ENCODE measurements at places on chromosomes 3 and 15. TPM values are rescaled to one million over a fixed set of nuclear protein-coding genes. Genes with fewer than 3 reads are reported as not detected.
A peak's percentile ranks its signal among the peaks of the same experiment; 100 is the strongest.

Gene NR1I2
- 0.90 TPM for total RNA-seq

DNA sequence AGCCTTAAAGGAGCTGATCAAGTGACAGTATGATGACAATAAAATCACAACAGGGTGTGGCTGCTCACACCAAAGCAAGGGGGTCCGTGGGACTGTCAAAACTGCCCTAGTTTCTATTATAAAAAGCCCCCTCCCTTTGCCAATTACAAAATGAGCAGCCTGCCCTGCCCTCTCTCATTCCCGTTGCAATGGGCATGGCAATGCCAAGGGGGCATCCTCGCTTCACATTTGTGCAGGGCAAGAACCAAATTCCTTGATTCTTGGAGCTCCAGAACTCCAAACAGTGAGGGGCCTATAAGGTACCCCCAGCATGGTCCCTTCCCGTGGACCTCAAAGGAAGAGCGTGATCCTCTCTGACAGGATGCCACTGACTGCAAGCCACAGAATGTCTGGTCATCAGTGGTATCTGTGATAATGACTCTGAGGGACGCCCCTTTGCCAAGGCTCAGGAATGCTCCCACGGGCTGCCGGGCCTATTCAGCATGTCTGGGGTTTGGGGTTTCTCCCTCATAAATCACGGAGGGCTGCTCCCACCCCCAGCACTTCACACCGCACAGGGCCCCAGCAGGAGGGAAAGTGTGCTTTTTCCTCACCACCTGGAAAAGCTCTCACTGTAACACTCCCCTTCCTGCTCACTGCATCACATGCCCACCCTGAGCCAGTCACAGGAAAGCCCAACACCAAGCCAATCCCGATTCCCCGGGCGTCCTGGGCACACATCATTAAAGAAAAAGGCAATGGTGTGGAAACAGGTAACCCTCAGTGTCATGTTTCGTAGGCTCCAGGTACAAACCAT is 105.1 kb upstream of the TRPM1 start:
- no peak overlapping the region for H3K4me3 ChIP-seq
- no peak for DNase-seq

DNA sequence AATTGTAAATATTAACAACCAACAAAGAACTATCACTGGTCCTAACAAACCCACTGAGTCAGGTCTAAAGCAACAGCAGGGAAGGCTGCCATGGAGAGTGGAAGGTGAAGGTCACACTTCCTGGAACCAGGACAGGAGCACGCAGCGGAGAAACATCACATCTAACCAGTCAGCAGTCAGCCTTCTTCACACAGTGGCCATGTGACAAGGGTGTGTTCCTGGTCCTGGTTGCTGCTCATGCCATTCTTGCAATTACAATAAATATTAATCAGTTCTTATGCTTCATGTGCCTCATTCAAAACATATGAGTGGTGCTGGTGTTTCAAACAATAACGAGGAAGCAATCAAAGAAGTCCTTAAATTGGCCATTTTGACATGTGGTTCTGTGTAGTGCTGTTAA is 162.8 kb downstream of the ARRDC4 start:
- H3K4me1 ChIP-seq = no peaks in the 10 kb centered on the region
- H3K36me3 ChIP-seq = no peaks in the 10 kb centered on the region
- no peaks in the 10 kb centered on the region for H3K27me3 ChIP-seq
- DNase-seq = no peak

Gene RTP3
- not detected for total RNA-seq

Gene ITIH4
- total RNA-seq = 3.9 TPM

Gene SPTBN5
- 0.18 TPM for total RNA-seq

Gene AGTR1
- not detected for total RNA-seq

DNA sequence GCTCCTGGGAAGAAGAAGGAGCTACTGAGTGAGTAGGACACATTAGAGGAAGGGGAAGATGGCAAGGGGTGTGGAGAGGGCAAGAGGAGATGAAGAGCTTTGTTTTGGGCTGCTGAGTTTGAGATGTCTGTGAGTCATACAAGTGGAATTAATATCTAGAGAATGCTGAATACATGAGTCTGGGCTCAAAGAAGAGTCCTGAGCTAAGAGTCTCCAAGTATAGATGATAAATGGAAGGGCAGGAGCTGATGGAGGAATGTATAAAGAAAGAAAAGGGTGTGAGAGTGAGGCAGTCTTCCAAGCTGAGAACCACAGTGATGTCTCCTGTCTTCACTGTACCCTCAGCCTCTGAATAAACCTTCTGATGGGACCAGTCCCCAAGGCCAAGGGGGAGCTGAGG is 205.5 kb upstream of the MRPL3 start:
- H3K27ac ChIP-seq = no peak overlapping the region
- peaks cover 22% of the 10 kb centered on the region for H3K4me1 ChIP-seq
- no peaks in the 10 kb centered on the region for H3K27me3 ChIP-seq
- DNase-seq = no peak

- H3K4me1 ChIP-seq = no peaks in the 10 kb centered on the region
- H3K36me3 ChIP-seq = peaks cover 37% of the 10 kb centered on the region
- DNase-seq = no peak
These were observed 100.8 kb upstream of the NEDD4 start for GRCh38 chr15:56094171-56094570.

DNA sequence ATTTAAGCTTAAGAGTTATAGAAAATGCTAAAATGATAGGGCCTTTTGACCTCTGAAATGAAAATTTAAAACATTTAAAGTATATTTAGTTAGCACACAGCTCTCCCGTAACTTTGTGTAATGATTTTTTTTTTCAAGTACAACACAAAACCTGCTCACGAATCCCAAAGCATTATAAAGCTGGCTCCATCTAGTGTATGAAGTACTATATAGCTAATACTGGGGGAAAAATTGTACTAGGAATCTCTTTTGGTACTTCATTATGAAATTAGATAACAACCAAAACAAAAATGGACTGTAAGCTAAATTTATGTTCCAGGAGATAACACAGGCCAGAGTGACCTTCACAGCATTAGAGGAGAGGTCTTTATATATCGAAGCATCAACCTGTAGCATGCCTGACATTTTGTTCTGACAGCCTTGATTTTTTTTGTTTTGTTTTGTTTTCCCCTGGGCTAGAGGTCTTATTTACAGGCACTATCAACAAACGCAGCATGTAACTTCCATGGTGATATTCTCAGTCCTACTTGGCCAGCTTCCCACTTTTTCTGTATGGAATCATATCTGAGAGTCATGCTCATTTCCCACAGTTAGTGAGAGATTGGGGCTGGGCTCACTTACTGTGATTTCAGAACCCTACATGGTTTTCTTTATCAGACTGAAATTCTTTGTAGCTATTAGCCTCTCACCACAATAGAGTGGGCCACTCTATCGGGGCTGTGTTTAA is 116.3 kb downstream of the MITF start:
- no peak overlapping the region for H3K4me3 ChIP-seq
- H3K4me1 ChIP-seq = no peaks in the 10 kb centered on the region
- H3K27me3 ChIP-seq = no peaks in the 10 kb centered on the region

GRCh38 chr3:73499787-73500186 is 125.0 kb downstream of the PDZRN3 start:
- H3K4me1 ChIP-seq = peaks cover 29% of the 10 kb centered on the region
- no peaks in the 10 kb centered on the region for H3K36me3 ChIP-seq
- H3K27ac ChIP-seq = no peak overlapping the region
- H3K4me3 ChIP-seq = no peak overlapping the region

- no peak overlapping the region for H3K4me3 ChIP-seq
- no peaks in the 10 kb centered on the region for H3K36me3 ChIP-seq
- peaks cover 18% of the 10 kb centered on the region for H3K4me1 ChIP-seq
- no peak for DNase-seq
- H3K27ac ChIP-seq = no peak overlapping the region
These were observed 30.1 kb downstream of the BTD start for GRCh38 chr3:15631426-15632211.

DNA sequence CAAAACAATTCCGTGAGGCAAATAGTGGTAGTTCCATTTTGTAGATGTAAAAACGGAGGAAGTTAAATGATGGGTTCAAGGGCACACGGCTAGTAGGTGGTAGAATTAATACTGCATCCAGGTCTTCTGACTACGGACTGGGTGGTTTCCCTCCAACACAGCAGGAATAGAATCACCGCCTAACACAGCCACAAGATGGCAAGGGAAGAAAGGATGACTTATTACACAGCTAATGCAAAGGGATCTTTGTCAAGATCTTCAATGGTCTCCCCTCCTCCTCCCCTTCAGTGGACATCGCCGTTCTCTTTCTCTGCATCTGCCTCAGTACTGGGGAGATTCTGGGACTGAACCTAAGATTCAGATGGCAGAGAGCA is 524 bp upstream of the TOPBP1 start:
- H3K4me3 ChIP-seq = peak overlapping the region; percentile 95
- peak overlapping the region; percentile 96 for H3K27ac ChIP-seq
- DNase-seq = no peak
- H3K36me3 ChIP-seq = peaks cover 17% of the 10 kb centered on the region

Gene SAXO2
- total RNA-seq = 2.3 TPM

Gene LRRC3B
- total RNA-seq = not detected

Gene CLDN18
- total RNA-seq = 0.26 TPM

DNA sequence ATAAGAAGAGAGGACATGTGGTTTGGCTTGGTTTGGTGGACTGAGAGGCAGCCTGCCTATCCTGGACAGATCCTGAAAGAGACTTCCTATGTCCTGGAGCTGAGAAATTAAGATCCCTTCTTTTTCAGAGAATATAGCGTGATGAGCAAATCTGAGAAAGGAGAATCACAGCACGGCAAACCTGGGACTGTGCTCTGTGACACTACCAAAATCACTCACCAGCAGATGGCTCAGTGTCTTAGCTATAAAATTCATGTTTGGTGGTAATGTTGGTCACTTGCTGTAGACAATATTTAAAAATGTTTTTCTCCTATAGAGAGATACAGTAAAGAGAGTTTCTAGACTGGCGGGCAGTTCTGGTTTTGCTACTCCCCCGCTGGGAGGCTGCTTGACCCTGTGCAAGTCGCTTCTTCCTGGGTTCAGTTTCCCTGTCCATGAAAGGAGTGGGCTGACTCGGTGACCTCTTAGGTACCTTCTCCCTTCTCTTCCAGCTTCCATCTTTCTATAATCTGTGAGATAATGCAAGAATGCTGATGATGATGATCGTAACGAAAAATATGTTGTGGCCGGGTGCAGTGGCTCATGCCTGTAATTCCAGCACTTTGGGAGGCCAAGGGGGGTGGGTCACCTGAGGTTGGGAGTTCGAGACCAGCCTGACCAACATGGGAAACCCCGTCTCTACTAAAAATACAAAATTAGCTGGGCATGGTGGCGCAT is 7.6 kb upstream of the HES1 start:
- no peak for DNase-seq
- H3K4me1 ChIP-seq = peaks cover 27% of the 10 kb centered on the region
- no peaks in the 10 kb centered on the region for H3K36me3 ChIP-seq
- peaks cover under 1% of the 10 kb centered on the region for H3K27me3 ChIP-seq
- H3K27ac ChIP-seq = no peak overlapping the region
- H3K4me3 ChIP-seq = no peak overlapping the region

- H3K4me3 ChIP-seq = no peak overlapping the region
- no peaks in the 10 kb centered on the region for H3K27me3 ChIP-seq
- no peaks in the 10 kb centered on the region for H3K36me3 ChIP-seq
- no peaks in the 10 kb centered on the region for H3K4me1 ChIP-seq
These were observed 26.3 kb downstream of the PXYLP1 start for GRCh38 chr3:141257961-141258360.

Gene GRAMD1C
- total RNA-seq = 5.5 TPM

Gene HRG
- total RNA-seq = 0.13 TPM

Gene AZI2
- 37.8 TPM for total RNA-seq

DNA sequence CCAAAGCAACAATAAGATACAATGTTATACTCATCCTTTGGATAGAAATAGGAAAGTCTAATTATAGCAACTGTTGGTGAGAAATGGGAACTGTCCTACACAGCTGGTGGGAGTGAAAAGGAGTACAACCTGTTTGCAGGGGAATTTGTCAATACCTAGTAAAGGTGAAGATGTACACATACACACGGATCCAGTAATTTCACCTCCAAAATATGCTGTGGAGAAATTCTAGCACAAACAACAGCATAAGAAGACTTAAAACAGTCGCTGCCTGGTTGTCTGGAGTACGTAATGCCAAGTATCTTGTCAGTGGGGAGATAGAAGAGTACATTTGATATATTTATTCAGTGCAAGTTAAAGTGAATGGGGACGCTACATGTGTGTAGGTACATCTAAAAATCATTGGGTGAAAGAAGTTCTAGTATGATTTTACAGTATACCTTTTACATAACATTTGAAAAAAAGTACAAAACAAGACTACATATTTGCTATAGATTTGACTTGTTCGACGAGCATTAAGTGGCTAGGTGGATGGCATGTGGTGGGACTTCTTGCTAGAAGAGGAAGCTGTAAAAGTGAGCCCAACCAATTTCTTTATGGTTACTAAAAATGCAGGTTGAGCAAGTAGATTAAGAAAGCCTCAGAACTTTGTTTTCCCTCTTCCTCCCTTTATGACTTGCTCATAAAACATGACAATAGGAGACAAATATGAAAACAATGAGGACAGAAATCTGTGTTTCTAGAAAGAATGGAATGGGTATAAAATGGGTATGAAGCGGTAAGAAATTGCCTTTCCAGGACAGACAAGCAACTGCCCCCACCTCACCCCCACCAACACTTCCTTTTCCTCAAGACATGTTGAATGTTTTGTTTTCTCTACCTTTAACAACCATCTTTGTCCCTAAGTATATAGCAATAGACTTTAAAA is 50.2 kb upstream of the CCR4 start:
- no peak overlapping the region for H3K27ac ChIP-seq
- no peak overlapping the region for H3K4me3 ChIP-seq
- no peaks in the 10 kb centered on the region for H3K4me1 ChIP-seq
- DNase-seq = no peak

- no peak overlapping the region for H3K4me3 ChIP-seq
- no peak for DNase-seq
- H3K4me1 ChIP-seq = no peaks in the 10 kb centered on the region
- H3K27ac ChIP-seq = no peak overlapping the region
- H3K36me3 ChIP-seq = no peaks in the 10 kb centered on the region
These were observed 110.5 kb downstream of the SAMMSON start for GRCh38 chr3:70110066-70110465.

DNA sequence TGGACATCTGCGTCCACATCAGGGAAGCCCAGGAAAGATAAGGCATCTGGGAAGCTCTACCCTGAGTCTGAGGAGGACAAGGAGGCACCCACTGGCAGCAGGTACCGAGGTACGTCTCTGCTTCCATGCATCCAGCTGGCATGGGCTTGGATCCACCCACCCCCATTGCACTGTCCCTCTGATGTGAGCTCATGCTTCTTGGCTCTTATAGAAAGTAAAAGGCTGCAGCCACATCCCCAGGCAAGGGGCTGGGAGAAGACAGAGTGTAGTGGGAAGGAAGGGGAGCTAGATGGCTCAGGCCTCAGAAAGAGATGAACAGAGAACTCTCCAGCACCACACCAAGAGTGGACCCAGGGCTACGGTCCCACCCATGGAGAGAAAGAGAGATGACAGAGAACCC is 18.2 kb downstream of the PTH1R start:
- peaks cover 3% of the 10 kb centered on the region for H3K27me3 ChIP-seq
- no peaks in the 10 kb centered on the region for H3K4me1 ChIP-seq
- DNase-seq = no peak
- no peaks in the 10 kb centered on the region for H3K36me3 ChIP-seq
- no peak overlapping the region for H3K4me3 ChIP-seq

Gene RNF7
- total RNA-seq = 71.4 TPM

Gene SLC28A1
- not detected for total RNA-seq
